H1 (cell line): ENCODE measurements at places on chromosomes 1 and 21.

DNA sequence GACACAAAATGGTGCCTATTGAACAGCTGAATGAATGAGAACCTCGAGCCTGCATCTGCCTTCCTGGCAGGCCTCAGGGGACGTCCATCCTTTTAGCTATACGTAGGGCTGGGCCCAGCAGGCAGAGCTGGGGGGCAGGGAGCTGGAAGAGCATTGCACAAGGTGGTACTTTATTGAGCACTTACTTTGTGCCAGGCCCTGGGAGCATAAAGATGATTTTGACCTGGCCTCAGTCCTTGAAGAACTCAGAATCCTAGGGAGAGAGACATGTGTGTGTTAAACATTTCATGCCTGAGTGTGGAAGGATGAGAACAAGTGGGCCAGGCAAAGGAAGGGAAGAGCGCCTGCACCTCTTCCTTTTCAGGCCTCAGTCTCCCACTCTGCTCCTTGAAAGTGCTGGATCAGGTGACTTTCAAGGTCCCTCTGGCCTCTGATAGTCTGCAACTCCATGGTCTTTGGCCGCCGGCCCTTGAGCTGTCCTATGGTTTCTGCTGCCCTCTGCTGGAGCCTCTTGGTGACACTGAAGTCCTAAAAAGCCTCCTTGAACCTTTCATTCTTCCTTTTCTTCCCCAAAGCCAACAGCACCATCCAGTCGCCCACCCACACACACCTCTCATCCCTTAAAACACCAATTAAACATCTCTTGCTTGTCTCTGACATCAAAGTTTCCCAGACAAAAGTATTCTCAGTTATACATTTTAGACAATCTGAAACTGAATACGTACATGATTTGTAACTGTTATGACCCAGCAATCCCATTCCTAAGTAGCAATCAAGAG, 3.5 kb upstream of the PEAR1 start:
- DNase-seq, result peak; percentile 92

GRCh38 chr1:23480187-23481025, 3.6 kb downstream of the ASAP3 start:
- DNase-seq, result no peak

- DNase-seq, result no peak
Measured at GRCh38 chr1:36464605-36465393, 615 bp upstream of the MRPS15 start.

DNA sequence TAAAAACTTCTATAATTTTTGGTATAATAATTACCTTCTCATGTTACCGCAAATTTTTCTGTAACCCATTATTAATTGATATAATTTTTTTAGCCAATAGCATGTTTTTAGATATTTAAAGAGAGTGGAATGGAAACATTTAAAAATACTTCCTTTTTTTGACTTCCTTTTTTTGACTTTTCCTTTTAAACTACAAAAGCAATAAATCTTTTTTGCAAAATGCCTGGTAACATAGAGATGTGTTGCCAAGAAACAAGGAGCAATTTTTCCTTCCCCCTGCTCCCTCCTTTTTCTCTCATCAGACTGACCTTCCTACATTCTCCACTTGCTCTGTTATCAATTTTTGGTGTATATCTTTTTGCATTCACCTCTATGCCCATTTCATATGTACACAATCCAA, 666.2 kb downstream of the ADGRL2 start:
- DNase-seq, result no peak

DNA sequence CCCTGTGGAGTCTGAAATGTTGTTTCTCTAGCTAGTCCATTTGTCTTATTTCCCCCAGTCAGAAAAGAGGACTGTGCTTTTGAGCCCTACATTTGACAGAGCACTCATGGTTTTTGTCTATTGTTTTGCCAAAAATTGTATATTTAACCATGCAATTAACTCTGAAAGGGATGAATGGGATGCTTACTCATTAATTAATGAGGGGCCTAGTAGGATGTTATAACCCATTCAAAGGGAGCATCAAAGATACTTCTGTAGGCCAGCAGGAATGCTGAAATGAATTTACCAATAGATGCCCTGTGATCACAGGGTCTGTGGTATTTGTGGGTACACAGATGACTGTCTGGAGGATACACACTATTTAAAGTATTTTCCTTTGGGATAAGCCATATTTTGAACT, 147.7 kb downstream of the FCRL5 start:
- DNase-seq, result no peak

- no peak for DNase-seq
Measured at GRCh38 chr1:96643519-96643918, 78.1 kb upstream of the PTBP2 start.

GRCh38 chr21:35128536-35128935, 79.4 kb upstream of the RUNX1 start:
- DNase-seq, result no peak

DNA sequence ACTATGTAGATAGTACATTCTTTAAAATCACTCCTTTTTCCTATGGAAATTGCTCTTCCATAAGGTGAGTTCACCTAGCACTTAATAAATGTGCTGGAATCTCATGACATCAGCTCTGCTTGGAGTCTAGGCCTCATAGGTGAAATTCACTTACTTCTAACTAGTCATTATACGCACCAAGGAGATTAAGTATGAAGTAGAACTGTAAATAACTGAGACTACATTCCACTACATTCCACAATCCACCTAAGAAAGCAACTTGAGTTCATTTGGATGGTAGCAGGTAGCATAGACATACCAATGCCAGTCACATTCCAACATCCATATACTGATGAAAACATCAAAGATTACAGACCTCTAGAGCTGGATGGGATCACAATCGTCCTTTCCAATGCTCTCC, 64.3 kb downstream of the NIBAN1 start:
- DNase-seq, result no peak

GRCh38 chr1:88661188-88661587, 22.9 kb upstream of the PKN2 start:
- DNase-seq, result no peak

- no peak for DNase-seq
Measured at GRCh38 chr1:65832296-65832695, 39.6 kb downstream of the PDE4B start.

DNA sequence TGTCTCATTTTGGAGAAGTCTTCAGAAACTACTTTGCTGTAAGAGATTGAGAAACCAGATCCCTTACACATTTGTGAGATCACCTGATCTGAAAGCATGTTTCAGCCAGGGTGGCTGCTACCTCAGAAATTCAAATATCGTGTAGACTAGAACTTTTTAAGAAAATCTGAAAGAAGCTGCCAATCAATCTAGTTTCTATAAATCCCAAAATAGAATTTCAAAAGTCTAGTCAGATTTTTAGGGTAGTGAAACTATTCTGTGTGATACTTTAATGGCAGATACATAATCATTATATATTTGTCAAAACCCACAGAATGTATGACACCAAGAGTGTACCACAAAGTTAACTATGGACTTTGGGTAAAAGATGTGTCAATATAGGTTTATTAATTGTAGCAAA, 79.9 kb upstream of the PLPPR5 start:
- DNase-seq, result no peak
